Choroid plexus epithelial cell (primary cell): ENCODE measurements at places on chromosomes 6 and 20.

- no peak for DNase-seq
These were observed 10.5 kb downstream of the SLC17A1 start for GRCh38 chr6:25821341-25821740.

GRCh38 chr20:23544133-23544532 lies 24.2 kb downstream of the CST9L start:
- DNase-seq = no peak

- peak; percentile 53 for DNase-seq
These were observed 378.4 kb downstream of the ARHGAP18 start for GRCh38 chr6:129331450-129332138.

DNA sequence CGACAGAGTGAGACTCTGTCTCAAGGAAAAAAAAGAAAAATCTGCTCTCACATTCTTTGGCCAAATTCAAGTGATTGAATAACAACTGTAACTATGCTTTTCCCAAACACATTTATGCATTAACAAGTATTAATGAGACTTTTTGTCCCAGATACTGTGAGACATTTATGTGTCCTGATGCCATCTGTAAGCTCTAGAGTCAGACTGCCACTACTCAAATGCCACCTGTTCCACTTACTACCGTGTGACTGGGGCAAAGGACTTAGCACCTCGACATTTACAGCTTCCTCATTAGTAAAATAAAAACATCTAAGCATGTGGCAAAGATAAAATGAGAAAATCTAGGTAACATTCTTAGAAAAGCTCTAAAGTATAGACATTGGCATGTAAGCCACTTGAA lies 178.1 kb upstream of the MARCKS start:
- DNase-seq = no peak

GRCh38 chr6:87543696-87544473 lies 45.9 kb downstream of the RARS2 start:
- no peak for DNase-seq

DNA sequence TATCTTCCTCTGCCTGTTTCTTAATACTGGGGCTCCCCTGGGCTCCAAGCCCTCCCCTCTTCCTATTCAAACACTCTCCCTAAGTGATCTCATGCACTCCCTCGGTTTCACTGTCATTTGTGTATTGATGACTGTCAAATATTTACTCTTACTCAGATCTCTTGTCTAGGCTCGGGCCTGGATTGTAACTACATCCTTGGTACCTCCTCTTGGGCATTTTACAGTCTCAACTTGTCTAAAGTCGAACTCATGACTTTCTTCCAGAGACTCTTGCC lies 189.4 kb upstream of the PRDM1 start:
- no peak for DNase-seq

- DNase-seq = peak; percentile 70
These were observed 1.3 kb downstream of the BLCAP start for GRCh38 chr20:37526238-37526838.

- no peak for DNase-seq
These were observed 20.8 kb downstream of the IRF4 start for GRCh38 chr6:412146-412886.

- DNase-seq = peak; percentile 82
These were observed 58.6 kb downstream of the LIN28B start for GRCh38 chr6:105015482-105015881.

DNA sequence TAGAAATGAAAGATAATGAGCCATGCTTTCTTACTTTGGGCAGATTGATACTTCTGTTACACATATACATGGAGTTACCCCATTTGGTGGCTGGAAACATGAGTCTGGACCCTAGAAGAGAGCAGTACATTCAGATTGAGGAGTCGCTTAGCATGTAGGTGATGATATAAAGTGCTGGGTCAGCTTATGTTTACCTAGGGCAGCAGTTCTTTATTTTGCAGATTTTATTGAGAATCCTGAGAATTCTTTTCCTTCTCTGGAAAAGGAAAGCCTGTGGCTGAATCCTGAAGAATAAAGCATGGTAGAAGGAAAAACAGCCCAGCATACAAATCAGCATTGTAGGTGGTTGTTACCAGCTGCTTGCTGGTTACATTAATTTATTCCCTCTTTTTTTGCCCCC lies 91.2 kb downstream of the SMAP1 start:
- DNase-seq = no peak

DNA sequence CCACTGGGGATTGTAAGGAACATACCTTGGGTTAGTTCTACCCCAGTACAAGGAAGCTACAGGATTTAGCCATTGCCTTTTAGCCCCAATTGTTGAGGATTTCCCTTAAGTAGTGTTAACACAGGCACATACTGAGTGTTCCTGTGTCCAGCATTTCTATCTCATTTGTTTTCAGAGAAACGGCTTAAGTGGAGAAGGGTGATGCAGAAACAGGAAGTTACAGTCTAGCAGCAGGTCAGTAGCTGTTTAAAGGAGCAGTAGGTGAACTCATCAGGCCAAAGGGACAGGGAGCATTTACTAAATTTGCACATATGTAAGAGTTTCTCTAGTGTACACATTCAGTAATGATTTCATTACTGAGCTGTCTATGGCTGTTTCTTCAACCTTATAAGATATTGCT lies 644.2 kb upstream of the GJE1 start:
- DNase-seq = peak; percentile 64

- DNase-seq = peak; percentile 60
These were observed 209.8 kb downstream of the GJA1 start for GRCh38 chr6:121645100-121645745.

- DNase-seq = no peak
These were observed 30.8 kb downstream of the RSPO4 start for GRCh38 chr20:971346-971745.

GRCh38 chr20:1134836-1135235 lies 16.4 kb downstream of the PSMF1 start:
- DNase-seq = no peak

- no peak for DNase-seq
These were observed 23.2 kb downstream of the GATA5 start for GRCh38 chr20:62452475-62453095.

- no peak for DNase-seq
These were observed 59.6 kb downstream of the OLIG3 start for GRCh38 chr6:137434640-137435039.

DNA sequence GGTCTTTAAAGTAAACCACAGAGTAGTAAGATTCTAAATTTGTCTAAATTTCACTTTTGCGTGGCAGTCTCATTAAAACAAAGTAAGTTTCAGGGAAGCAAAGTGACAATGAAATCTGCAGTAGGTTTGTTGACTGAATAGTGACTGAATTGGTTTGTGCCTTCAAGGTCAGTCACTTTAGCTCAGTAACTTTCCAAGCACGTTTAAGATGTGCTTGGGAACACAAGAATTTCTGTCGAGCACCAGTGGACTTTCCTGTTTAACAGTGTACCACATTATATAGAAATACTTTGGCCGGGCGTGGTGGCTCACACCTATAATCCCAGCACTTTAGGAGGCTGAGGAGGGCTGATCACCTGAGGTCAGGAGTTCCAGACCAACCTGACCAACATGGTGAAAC lies 1.7 kb upstream of the CD24 start:
- DNase-seq = no peak

DNA sequence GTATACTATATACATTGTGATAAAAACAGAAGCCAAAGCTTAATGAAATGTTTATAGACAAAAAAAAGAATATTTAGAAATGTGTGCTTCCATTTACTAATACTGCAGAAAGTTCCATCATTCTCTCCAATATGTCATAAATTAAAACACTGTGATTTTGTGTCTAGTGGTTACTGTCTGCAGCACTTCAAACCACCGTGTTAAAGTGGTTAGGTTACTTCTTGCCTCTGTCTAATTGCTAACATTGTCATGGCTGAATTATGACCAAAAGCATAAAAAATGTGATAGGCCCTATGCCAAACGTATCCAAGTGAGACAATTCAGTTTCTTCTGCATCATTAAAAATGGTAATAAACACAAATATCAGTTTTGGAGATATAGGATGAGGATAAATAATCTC lies 52.7 kb upstream of the CST5 start:
- DNase-seq = no peak

DNA sequence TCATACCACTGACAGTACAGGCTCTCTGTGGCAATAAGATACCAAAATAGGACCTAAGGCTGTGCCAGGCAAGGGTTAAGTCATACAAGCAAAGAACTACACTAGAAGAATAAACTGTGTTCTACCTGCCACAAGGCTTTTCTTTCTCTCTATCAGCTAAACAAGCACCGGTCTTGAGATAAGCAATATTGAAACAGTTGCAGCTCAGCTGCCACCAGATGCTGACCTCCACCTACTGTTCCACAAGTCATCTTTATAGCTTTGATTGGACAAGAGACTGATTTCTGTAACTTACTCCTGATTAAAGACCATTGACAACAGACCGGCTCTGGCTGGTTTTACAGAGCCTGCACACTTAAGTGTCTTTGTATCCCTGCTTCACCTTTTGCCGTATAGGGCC lies 24.1 kb downstream of the SCP2D1 start:
- no peak for DNase-seq

- DNase-seq = no peak
These were observed 29.3 kb upstream of the B4GALT5 start for GRCh38 chr20:49742948-49743347.

- DNase-seq = peak; percentile 39
These were observed 5.7 kb upstream of the RBPJL start for GRCh38 chr20:45300961-45301360.
